ENCODE measurements at places on chromosomes 6 and 20.

- DNase-seq: no peak
Measured at GRCh38 chr6:77502981-77503380, 39.7 kb upstream of the HTR1B start.

- no peak for DNase-seq
Measured at GRCh38 chr20:358891-359555, 12.1 kb downstream of the NRSN2 start.

GRCh38 chr20:6430381-6430780 is 307.6 kb upstream of the FERMT1 start:
- no peak for DNase-seq

GRCh38 chr6:42210551-42210950 is 7.1 kb downstream of the MRPS10 start:
- no peak for DNase-seq

- DNase-seq: peak; percentile 39
Measured at GRCh38 chr20:4811661-4812181, 90.0 kb downstream of the PRND start.

DNA sequence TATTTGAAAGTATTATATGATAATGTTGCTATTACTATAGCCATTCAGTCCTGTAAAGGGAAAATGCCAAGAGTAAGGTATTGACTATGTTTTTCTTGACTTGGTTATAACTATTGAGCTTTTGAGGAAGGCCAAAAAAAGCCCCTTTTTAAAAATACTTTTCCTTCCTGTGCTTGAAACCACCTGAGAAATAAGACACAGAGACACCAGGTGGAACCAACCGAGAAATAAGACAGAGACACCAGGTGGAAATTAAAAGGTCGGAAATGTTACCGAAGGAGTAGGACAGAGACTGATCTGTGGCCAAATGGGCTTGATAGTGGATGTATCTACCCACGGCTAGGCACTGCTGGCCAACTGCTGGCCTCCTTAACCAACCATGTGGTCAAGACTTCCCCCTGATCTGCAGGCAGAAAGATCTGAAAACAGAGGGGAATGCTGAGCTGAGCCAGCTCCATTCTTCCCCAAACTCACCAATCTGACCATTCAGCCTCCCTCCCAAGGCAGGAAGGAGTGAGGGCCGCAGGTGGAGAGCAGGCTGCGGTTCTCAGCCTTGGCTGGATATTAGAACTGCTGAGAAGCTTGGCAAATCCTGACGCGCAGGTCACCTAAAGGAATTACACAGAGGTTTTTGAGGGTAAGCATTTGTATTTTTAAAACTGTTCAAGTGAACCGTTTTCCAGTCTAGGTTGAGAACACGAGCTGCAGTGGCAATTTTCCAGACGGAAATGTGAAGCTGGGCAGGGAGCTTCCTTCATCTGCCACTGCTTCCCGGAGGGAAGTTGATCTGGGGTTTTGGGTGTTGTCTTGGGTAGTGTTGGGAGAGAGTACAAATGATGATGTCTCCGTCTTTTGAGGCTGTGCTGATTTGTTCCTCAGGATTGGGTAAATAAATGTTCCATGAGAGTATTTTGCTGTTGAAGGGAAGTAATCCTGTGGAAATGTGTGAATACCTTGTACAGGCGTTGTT is 121.7 kb upstream of the EXOC2 start:
- no peak for DNase-seq

- DNase-seq: no peak
Measured at GRCh38 chr6:10217111-10217510, 197.8 kb downstream of the TFAP2A start.

GRCh38 chr6:56106231-56106630 is 141.1 kb downstream of the COL21A1 start:
- DNase-seq: no peak

- DNase-seq: no peak
Measured at GRCh38 chr6:62283796-62284411, 2.1 kb downstream of the KHDRBS2 start.

GRCh38 chr6:84681693-84682326 is 82.6 kb downstream of the TBX18 start:
- no peak for DNase-seq
